Breast epithelium (tissue), 4 donors: ENCODE measurements at places on chromosomes 6 and 20. TPM values are rescaled to one million over a fixed set of nuclear protein-coding genes. Genes with fewer than 3 reads are reported as not detected.

The FHL5 gene
- 12.9 TPM for total RNA-seq

The SYCP2 gene
- total RNA-seq, result 30.1 TPM

The POPDC3 gene
- total RNA-seq, result not detected

GRCh38 chr6:70956451-70957283 is at the start of gene B3GAT2:
TSS of gene B3GAT2 (minus strand) at chr6:70957060. CDS start at chr6:70956429, 631 bp downstream.
- no peak for DNase-seq

DNA sequence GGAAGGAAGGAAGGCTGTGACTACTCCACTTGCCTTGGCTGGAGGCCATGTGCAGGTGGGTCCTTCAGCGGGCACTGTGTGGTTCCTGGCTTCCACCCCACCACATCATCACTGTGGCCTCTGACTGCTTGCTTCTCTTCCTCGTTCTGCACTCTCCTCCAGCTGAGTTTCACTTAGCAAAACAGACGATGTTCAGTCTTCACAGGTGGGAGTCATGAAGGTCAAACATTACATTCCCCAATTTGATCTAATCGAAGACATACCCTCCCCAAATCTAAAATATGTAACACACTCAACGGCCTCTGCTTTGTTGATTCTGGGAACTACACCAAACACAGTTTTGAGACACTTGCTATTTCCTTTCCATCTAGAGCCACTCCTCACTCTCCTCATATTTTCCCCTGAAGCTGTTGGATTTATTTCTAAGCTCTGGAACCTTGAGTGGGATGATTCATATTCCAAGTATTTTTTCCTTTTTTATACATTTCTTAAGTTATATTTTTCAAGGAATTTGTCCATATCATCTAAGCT is 132.5 kb upstream of the FOXA2 start:
- DNase-seq, result no peak

The OR2J2 gene
- total RNA-seq, result not detected
